RCC 7860 (cell line): ENCODE measurements at places on chromosomes 3 and 15.

DNA sequence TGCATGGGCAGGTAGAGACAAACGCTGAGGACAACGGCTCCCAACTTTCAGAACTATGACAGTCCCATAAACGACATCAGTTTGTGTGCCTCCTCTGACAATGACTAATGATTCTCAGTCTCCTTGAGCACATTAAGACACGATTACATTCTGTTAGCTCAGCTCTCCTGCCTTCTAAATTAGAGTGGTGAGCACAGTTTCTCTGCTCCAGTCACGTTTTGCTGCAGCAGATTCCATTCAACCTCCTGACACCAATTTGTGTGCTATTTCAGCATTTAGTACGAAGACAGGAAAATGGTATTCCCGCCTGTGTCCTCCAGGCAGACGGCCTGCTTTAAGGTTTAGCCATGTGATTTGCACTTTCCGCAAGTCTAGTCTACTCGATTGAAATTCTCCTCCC is 458.4 kb upstream of the CFAP20DC start:
- no peak for DNase-seq

GRCh38 chr15:63938486-63939061 is 104.8 kb upstream of the HERC1 start:
- DNase-seq = no peak

DNA sequence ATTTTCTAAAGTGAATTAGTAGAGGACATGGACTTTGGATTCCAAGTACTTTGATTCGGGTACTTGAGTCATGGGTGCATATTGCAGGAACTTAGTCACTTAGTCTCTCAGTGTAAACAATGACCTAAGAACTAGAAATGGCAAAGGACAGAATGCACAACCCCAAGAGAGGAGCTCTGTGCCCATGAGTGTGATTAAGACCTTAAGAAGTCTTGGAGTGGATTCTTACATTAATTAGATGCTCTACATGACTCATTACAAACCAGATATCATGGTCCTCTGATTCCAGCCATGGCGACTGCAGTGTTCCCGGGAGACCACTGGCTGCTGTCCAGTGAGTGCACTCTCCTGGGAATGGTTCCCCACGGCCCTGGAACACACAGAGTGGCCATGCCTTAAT is 251.5 kb downstream of the GABRG3 start:
- peak; percentile 94 for DNase-seq

GRCh38 chr3:123618768-123619484 is 34.1 kb upstream of the HACD2 start:
- no peak for DNase-seq
